ENCODE measurements at places on chromosomes 1 and 21.

- no peak for DNase-seq
These were observed 19.7 kb downstream of the DPH5 start for GRCh38 chr1:101005871-101006270.

- peak; percentile 99 for DNase-seq
These were observed 22.2 kb downstream of the RUNX1 start for GRCh38 chr21:35026617-35027562.

GRCh38 chr1:53361541-53361961 is 33.7 kb upstream of the LRP8 start:
- DNase-seq, result no peak

DNA sequence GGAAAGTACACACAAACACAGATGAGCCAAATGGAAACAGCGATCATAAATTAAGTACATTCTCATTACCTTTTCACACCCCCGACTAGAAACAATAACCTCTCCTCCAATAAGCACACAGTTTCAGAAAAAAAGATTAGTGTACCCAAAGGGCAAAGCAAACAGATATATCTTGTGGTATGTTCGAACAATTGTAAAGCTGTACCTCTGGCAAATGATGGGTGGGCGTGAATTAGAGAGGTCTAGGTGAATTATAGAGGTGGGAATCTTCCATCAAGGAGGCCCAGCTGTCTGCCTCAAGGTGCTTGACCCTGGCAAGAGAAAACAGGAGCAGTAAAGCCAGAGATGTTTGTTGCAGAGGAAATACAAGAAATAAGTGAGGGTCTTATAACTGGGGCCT is 715.3 kb upstream of the NEGR1 start:
- no peak for DNase-seq

GRCh38 chr1:94979656-94980581 is 53.0 kb upstream of the CNN3 start:
- DNase-seq, result no peak

DNA sequence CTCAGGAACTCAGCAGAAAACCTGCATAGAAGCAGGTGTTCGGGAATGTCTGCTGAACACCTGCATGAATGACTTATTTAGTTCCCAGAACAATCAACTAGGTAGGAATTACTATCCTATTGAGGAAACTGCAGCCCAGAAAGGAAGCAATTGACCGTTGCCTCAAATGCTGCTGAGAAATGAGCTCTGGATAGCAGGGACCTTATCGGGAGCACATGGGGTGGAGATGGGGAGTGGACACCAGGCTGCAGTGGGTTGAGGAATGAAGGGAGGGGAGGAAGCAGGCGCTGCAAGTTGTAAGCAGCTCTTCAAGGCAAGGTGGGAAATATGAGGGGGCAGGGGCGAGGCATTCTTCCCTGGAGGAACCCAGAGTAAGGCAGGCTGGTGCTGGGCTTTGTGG is 10.8 kb upstream of the CDCP2 start:
- DNase-seq, result no peak

GRCh38 chr1:82704966-82705365 is 904.2 kb downstream of the ADGRL2 start:
- no peak for DNase-seq

Measured in Jurkat, Clone E6-1 (cell line).